Caki2 (cell line): ENCODE measurements at places on chromosomes 5 and 9. TPM values are rescaled to one million over a fixed set of nuclear protein-coding genes. Genes with fewer than 3 reads are reported as not detected.

Gene SLC6A19
- not detected in 2 replicates for total RNA-seq

Gene TTC33
- total RNA-seq, result 8.8 and 9.4 TPM in 2 replicates

Gene IRX2
- not detected in 2 replicates for total RNA-seq

Gene ENTREP1
- not detected in 2 replicates for total RNA-seq

Gene IL9
- total RNA-seq, result not detected in 2 replicates

Gene LOX
- 49.6 and 60.5 TPM in 2 replicates for total RNA-seq

Gene ITK
- not detected in 2 replicates for total RNA-seq

Gene CATSPER3
- 1.1 TPM in 1 of 2 replicates, not detected in the other for total RNA-seq

Gene NTRK2
- 0.54 TPM in 1 of 2 replicates, not detected in the other for total RNA-seq

Gene COX7C
- total RNA-seq, result 348 and 441 TPM in 2 replicates

Gene TTC23L
- total RNA-seq, result 0.74 TPM in 1 of 2 replicates, not detected in the other

Gene F2R
- total RNA-seq, result 9.1 and 12.0 TPM in 2 replicates

Gene DBH
- total RNA-seq, result not detected in 2 replicates

Gene SHC3
- 0.09 and 1.0 TPM in 2 replicates for total RNA-seq

Gene RLN1
- not detected in 2 replicates for total RNA-seq
